ENCODE measurements at places on chromosomes 4 and X.

DNA sequence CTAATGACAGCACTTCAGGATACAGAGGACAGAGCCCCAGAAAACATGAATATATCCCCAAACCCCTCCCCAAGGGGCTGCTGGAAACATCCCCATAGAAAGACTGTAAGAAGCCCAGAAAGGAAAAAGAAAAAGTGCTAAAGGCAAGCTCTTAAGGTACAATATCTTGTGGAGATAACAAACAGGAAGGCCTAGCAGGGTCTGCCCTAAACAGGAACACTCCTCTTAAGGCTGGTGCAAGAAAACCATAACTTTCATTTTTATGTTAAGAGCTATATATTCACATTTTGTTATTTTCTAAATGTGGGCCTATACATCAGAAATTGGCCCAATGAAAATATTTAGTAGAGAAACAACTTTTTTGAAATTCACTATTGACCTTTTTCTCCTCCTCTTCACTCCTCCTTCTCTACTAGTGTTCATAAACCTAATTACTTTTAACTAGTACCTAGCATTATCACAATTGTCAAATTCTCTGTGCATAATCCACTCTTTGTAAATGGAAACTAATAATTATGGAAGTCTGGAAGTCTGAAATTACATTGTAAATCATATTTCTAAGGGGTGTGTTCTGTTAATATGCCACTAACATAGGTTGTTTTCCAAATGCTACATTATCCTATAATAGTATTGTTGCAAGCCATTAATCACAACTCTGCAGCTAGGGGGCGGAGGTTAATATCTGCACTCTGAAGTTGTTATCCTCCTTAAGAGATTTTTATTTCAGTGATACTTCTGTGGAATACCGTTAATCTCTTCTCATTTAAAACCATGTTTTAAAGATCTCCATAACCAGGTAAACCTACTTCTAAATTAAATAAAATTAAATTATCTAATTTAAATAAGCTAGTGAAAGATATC lies 59.8 kb downstream of the CASK start:
- DNase-seq, result no peak

DNA sequence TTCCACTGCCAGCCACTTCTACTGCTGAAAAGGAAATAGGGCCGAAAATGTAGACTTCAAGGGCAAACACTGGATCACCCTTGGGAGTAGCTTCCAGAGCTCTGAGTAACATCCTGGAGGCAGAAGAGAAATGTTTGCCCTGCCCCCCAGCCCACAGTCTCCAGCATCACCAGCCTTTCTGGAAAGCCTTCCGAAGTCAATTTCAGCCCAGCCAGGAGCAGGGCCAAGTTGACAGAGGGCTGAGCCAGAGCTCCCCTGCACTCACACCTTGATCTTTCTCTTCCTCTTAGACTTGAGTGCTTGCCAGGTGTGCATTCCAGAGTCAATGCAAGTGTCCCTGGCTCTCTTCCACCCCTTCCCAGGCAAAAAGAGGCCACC lies 35.2 kb downstream of the SLC25A5 start:
- no peak for DNase-seq

DNA sequence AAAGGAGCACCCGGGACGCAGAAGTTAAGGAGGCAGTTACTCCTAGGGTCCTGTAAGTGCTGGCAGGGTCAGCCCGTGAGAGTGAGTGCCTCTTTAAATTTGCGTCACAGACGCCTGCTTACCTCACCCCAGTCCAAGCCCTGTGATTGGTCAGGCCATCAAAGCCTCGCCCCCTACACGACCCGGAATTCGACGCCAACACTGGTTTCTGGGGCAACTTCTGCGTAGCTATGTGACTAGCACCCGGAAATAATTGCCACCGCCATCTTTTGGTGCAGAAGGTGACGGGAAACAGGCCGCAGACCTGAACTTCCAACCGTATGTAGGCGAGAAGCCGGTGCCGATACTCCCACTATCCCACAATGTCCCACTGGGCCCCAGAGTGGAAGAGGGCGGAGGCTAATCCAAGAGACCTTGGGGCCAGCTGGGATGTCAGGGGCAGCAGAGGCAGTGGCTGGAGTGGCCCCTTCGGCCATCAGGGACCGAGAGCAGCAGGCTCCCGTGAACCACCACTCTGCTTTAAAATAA lies at the start of gene DDX53:
Gene DDX53 (plus strand): TSS at position 265 of the 528 bp plus-strand sequence. CDS start 98 bp downstream, at position 363.
- DNase-seq, result peak; percentile 11

DNA sequence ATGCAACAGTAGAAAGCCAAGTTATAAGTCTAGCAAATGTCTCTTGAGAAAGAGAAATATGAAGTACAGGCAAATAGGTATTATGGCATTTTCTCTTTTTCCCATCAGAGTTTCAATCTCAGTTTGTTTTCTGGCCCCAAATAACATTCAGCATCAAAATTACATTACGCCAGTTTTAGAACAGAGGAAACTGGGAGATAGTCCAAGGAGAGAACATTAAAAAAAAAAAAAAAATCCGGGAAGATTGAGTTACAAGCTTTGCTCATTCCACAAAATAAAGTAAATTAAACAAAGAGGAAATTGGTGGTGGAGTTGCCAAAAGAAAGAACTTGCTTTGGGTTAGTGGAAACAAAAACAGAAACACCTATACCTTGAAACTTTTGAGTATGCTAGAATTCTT lies 50.4 kb upstream of the IL13RA2 start:
- no peak for DNase-seq

DNA sequence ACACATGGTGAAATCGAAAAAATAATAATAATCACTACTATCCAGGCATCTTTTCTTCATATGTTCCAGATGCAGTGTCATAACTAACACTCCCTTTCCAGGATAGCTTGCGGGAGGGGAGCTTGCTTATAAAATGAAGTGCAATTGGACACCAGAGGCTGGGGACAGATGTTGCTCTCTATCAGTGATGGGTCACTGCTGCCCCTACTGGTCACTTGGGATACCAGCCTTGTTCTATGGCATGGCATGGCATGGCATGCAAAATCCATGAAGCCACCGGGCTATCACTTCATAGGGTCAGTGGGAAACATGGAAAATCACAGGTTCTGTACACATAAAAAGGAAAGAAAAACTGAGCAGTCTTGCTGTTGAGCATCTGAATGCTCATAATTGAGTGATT lies 168.1 kb downstream of the GLRA2 start:
- peak; percentile 57 for DNase-seq

- no peak for DNase-seq
These were observed 171.2 kb downstream of the TMA16 start for GRCh38 chr4:163665521-163666331.

DNA sequence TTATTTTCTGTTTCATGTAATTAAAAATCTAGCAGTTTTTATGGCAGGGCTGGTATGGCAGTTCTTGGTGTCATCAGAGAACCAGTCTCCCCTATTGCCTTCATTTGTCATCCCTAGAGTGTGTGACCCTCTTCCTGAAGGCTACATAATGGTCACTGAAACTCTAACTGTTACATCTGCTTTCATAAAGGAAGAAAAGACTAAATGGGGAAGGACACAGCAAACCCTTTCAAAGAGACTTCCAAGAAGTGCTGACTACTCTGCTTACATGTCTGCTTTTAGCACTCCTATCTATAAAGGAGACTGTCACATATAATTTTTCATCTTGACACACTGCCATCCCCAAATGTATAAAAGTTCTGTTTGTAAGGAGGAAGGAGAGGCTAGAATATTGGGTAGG lies 105.9 kb upstream of the DIAPH2 start:
- no peak for DNase-seq

GRCh38 chr4:87274803-87275202 lies 47.9 kb downstream of the HSD17B13 start:
- DNase-seq, result no peak

- DNase-seq, result peak; percentile 37
These were observed 33.7 kb downstream of the NOP14 start for GRCh38 chr4:2929469-2929868.

DNA sequence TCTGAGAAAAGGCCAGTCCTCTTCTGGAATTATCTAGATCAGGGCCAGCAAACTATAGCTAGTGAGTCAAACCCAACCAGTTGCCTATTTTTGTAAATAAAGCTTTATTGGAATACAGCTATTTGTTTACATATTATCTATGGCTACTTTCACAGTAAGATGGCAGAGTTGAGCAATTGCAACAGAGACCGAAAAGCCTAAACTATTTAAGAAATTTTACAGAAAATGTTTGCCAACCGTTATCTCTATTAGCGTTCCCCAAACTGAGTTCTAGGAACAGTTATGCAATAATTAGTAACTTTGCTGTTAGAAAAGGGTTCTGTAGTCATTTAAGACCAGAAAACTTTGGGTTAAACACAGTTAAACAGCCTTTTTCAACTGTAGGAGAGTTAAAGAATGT lies 10.5 kb downstream of the TEX13B start:
- no peak for DNase-seq

DNA sequence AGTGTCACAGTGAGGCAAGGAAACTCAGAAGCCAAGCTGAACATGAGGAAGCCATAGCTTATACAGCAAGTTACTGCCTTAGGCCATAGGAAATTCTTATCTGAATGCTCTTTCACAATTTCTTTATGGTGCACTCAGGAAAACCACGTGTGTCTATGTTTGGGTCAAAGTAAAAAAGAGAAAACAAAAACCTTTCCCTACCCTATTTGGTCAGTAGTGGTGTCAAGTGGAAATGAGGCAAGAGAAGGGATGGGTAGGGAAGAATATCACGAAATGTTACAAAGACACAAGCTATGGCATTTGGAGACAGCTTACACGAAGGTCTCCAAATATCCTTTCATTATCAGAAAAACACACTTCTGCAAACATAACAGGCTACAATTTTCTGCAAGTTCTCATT lies 83.4 kb upstream of the INPP4B start:
- DNase-seq, result no peak

- DNase-seq, result no peak
These were observed 102.7 kb upstream of the SORBS2 start for GRCh38 chr4:185914583-185915199.

- peak; percentile 64 for DNase-seq
These were observed 68.2 kb upstream of the TMEM33 start for GRCh38 chr4:41866799-41867677.

DNA sequence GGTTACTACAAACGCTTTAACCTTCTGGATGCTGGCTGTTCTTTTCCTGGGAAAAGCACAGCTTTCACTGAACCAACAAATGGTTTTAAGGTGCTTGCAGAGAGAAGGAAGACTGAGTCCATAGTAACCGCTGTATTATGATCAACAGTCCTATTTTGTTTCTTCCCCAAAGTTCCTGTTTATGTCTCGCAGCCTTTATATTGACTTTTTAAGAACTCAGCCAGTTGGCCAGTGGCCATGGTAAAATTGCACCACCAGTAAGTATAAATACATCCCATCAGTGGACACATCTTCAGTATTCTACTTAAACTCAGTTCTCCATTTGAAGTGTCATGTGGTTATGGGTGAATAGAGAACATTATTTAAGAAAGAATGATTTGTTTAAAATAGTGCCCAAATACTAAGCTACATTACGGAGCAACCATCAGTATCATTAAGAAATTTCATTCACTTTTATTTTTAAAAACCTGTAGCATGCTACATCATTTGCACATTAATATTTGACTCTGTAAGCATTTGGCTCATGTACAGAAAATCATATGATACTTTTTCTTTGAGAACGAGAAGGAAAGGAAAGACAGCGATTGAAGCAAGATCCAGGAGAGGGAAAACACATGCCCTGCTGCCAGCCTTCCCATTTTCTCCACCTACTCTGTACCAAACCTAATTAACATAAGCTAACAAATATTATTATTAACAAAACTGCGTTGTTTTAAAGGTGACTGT lies 287.0 kb downstream of the ARHGAP24 start:
- no peak for DNase-seq

GRCh38 chrX:50157545-50158135 lies 43.2 kb downstream of the AKAP4 start:
- no peak for DNase-seq

DNA sequence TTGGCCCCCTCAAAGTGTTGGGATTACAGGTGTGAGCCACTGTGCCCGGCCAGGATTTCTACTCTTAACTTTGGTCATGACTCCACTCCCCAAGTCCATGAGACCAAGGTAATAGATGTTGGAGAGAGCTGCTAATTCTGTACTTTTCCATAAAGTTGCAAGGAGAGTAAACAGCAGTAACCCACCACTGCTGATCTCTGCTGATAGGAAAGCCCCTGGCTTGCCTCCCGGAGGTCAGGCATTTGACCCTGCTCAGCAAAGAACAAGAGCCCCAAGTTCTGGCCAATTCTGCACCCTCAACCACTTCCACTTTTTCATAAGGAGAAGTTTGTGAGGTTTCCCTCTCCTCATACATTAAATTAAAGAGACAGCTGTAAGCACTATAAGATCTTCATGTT lies 143.0 kb downstream of the RASL11B start:
- no peak for DNase-seq

DNA sequence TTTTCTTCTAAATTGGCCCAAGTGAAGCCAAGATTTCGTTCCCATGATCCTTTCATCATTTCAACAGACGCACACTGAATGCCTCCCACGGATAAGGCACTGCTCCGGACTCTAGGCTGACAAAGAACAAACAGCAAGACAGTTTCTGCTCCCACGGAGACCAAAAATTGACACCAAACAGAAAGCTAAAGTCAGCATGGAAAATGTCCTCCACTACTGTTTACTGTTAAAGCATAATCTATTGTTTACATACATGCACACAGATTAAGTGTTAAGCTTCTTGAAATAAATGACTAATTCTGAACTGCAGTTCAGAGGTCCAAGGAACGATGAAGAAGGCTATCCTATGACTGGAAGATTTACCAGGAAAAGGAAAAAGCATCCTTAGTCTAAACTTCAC lies 199.6 kb downstream of the AASDH start:
- DNase-seq, result no peak

- no peak for DNase-seq
These were observed 610.2 kb upstream of the NDST4 start for GRCh38 chr4:115723621-115724020.
